HT-29 (cell line): ENCODE measurements at places on chromosomes 6 and 20.

DNA sequence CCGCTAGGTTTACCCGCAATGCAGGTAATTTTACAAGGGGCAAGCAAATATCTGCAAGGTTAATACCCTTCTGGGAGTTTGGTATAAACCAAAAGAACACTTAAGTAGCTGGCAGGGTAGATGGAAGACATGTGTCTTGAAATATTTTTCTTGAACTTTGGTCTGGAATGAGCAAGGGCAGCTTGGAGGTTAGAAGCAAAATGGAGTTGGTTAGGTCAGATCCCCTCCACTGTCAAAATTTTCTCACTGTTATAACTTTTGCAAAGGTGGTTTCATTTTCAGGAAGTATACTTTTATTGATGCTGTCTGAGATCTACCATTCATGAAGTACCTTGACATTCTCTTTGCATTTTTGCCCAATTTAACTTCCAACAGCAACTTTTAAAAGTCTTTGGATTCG lies 13.3 kb upstream of the KIAA1586 start:
- no peak for DNase-seq

DNA sequence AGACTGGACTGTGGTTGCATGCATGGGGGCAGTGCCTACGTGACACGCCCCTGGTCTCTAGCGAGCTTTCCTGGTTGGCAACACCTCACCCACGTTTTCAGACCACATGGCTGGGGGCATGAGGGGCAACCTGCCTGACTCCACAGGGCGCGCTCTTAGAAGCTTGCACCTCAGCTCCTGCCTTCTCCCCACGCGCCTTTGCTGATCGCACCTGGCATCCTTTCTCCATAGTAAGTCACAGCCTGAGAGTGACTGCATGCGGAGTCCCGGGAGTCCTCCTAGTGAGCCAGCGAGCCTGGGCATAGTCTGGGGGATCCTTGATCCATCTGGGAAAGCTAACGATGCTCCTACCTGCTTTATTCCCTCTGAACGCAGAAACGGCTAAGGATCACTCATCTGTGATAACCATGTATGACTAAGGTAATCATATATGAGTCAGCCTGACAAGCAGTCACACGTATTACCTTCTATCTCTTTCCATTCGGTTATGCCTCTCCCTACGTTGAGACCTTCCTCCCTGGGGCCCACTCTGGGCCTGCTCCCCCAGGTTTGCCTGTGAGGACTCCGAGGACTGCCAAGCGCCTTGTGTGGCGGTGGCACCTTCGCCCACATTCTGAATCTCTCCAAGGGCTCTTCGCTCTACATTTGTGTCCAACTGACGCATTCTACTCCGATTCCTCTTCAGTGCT lies 4.5 kb downstream of the TCFL5 start:
- DNase-seq: no peak

GRCh38 chr20:17626217-17627007 lies 55.6 kb downstream of the RRBP1 start:
- no peak for DNase-seq

DNA sequence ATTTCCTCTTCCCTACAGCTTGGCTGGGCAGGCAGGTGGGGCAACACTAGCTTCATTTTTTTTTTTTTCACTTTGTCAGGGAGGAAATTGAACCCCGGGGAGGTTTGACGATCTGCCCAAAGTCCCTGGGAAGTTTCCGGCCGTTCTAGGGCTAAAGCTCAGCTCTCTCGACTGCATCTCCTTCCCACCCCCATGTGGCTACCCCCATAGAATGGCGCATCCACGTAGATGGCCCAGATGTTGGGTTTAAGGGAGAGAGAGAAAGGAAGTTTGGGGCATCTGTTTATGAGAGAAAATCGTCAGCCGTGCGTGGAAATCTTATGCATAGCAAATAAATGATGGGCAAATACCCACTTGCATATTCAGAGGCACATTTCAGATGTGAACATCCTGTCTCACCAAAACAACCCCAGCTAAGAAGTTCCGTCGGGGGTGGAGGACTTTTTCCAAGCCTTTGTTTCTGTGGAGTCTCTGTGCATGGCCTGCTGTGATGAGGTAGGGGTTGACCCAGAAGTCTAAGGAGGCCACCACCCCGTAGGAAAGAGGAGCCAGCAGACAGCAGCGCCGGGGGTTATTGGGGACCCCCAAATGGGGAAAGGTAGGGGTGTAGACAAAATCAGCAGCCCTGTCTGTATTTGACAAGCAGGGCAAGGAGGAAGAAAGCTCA lies 40.5 kb upstream of the ZNF831 start:
- DNase-seq: no peak
